ENCODE measurements at places on chromosomes 16 and 17.
A peak's percentile ranks its signal among the peaks of the same experiment; 100 is the strongest.

DNA sequence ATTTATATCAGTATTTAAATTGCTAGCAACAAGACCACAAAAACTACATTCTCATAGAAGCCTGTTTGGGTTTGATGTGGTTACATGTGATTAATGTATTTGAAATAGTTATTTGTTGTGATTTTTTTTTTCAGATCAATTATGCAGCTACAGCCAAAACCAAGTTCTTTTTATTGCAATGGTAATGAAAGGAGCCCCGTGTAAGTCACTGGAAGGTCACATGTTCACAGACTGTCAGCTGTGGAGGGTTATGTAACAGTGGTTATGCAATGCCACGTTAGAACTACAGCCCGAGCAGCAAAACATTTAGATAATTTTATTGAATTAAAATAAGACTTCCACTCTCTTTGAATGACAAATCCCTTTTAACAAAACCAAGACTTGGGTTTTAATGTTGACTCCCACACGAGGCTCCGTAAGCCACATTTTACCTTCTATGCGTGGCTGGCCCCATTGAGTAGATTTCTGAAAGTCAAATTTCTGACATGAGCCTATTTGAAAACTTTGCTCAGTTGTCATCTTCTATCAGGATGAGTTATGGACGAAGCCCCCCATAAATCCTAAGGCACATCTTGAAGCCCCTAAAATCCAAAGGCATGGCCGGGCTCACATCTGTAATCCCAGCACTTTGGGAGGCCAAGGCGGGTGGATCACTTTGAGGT is 41.8 kb upstream of the SEC14L1 start:
- no peak for DNase-seq

- peak; percentile 90 for DNase-seq
Observed at GRCh38 chr17:41496803-41497484, 7.2 kb upstream of the KRT36 start.

- DNase-seq: no peak
Observed at GRCh38 chr17:82804442-82805191, 35.2 kb downstream of the ZNF750 start.

DNA sequence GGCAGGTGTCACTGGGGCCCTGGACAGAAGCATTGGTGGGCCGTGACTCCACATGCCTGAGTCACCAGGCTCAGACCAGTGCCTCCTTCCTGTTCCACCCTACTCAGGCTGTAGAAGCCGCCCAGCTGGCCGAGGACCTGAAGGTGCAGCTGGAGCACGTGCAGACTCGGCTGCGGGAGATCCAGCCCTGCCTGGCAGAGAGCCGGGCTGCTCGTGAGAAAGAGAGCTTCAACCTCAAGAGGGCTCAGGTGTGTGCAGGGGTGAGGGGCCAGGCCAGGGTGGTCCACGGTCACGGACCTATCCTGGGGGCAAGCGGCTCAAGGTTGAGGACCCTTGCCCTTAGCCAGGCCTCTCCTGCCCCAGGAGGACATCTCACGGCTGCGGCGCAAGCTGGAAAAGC is 9.6 kb downstream of the RNF40 start:
- DNase-seq: no peak

- DNase-seq: no peak
Observed at GRCh38 chr16:49866595-49867071, 10.7 kb upstream of the ZNF423 start.

DNA sequence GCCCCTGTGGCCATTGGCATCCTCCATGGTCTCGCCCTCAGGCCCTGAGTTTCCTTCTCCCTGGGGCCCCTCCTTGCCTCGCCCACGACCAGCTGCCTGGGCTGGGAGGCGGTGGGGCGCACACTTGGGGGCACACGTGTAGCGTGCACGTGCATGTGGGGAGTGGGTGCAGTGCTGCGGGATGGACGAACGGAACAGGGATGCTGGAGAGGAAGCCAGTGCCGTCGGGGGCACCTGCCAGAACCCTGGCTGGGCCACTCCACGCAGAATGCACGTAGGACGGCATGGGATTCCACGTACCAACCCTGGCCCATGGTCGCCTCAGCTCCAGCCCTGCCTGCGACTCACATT is 80.4 kb downstream of the KLHDC4 start:
- no peak for DNase-seq

DNA sequence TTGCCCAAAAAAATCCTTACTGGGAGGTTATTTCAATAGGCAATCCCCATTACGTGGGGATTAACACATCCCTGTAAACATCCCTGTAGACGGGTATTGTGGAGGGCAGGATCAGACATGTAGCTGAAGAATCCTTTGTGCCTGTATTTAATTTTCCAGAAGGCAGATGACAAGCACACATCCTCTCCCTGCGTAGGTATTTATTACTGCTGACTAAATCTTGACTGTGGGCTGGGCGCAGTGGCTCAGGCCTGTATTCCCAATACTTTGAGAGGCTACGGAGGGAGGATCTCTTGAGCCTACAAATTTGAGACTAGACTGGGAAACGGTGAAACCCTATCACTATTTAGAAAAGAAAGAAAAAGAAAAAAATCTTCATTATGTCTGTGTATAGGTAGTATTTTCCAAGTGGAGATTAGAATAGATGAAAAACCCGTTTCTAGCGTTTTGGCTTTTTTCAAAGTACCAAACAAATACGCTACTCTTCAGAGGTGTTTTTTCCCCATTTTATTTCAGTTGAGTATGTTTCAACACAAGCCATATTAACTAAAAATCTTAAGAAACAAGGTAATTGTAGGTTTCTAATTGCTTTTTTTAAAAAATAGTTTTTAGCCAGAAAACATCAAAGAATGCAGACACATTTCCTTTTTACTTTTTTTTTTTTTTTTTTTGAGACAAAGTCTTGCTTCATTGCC is 1.5 kb upstream of the MARF1 start:
- peak; percentile 94 for DNase-seq

GRCh38 chr16:74718741-74719610 is 18.3 kb upstream of the MLKL start:
- DNase-seq: no peak

DNA sequence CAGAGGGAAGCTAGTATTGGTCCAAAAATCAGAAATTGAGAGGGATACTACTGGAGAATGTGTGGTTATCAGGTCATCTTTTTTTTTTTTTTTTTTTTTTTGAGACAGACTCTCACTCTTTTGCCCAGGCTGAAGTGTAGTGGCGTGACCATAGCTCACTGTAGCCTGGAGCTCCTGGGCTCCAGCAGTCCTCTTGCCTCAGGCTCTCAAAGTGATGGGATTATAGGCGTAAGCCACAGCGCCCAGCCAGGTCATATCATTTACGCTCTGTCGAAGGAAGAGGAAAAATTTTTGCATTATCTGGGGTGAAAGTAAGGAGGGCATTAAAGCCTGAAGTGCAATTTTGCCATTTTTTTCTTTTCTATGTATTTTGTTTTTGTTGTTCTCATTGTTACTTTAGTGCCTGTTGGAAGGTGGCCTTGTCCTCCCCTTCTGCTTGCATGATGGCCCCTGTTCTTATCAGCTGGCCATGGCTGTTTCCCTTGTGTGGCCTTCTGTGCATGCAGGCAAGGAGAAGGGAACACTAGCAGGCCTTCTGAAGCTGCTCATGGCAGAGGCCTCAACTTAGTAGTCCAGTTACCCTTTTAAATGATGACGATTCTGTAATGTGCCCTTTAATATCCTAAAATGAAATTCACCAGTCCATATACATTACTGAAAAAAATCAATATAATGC is 118.3 kb downstream of the SPECC1 start:
- DNase-seq: no peak

GRCh38 chr16:14070877-14071575 is at the start of gene MRTFB:
MRTFB (plus strand) TSS chr16:14071319; CDS start chr16:14140607, 69,288 bp downstream.
- DNase-seq: peak; percentile 94

DNA sequence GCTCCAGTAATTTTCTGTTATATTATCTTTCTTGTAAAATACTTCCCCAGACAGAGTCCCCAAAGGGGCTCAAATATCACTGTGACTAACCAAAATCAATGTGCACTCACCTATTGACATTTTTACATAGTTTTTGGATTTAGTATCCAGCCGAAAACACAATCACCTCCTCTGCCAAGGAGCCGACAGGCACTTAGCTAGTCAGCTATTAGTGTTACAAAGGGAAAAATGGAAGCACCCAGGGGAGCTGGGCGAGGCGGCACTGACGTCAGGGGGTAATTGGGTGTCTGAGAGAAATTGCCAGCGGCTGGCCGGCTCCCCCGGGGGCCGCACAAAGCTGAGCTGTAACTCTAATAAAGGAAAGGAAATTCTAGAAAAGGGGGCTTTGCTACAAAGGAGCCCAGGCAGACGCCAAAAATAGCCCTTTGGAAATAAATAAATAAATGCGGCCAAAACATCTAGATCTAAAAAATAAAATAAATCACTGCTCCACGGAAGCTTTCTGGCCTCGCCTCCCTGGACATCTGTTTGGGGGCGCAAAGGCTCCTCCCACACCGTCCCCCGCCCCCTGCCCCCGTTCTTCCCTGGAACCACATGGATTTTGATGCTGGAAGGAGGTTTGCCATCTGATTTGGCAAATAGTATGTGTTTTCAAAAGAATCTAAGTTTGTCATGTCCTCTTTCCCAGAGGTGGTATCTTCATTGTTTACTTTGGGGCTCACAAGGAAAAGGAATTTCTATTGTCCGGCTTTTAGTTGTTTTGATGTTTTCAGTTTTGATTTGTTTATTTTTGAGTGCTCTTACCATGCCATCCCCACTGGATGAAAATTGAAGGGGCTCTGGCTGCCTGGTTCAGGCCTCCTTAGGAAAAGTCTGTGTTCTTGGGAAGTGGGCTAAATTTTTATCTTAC is 156.7 kb downstream of the ZNF423 start:
- peak; percentile 95 for DNase-seq

DNA sequence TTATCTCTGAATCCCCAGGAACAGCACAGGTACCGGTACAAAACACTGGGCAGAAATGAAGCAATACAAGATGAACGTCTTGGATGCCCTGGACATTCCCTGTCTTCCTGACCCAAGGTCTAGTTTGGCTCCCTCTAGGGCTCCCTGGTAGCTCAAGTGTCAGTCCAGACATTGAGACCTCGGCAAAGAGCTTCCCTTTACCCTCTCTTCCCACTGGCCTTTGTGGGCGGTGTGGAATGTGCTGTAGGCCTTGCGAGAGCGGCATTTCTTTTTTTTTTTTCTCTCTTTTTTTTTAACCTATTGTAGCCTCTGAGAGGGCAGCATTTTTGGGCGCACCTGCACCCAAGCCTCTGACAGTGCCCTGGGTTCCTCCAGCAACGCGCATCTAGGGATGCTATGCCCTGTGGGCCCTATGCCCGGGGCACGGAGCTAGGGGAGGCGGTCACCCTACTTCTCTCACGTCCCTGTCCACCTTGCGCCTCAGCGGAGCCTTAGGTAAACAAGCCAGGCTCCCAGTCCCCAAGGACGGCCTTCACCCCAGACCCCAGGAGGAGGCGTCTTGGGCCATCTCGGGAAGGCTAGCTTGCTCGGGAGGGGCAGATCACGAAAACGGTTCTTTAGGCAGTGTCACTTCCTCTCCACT is 1.2 kb upstream of the NFATC3 start:
- DNase-seq: no peak

GRCh38 chr17:83199500-83200201 is 120.2 kb downstream of the METRNL start:
- no peak for DNase-seq

DNA sequence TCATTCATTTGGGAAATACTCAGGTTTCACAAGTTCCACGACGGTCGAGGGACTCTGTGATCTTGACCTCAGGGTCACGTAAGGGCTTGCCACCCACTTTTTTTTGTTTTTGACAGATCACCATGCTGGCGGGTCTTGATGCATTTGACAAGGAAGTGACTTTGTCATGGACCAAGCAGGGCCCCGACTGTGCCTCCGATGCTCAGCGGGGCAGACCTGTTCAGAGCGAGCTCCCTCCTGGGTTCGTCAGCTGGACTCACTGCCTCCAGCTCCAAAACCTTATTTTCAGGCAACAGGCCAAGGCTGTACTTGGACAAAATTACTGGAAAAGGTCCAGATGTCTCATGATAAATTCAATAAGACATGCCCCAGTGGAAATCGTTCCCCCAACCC is 9.0 kb upstream of the CLEC18A start:
- DNase-seq: no peak

DNA sequence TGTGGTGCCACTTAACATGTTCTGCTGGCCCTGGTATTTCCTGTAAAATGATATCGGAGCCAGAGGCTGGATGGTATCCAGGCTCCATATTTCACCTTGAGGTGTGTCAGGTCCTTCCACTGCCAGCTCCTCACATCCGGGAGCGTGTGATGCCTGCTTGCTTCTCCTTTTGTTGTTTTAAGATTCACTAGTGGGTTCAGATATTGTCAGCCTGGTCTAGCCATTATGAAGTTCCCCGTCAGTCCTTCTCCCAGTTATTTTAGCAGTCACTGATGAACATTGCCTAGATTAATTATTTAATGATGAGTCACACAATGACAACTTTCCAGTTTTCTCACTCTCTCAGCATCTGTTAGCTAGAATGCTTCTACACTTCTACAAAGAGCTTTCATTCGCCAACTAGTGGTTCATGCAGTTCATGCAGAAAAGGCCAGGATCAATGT is 11.3 kb downstream of the DNAAF1 start:
- no peak for DNase-seq

DNA sequence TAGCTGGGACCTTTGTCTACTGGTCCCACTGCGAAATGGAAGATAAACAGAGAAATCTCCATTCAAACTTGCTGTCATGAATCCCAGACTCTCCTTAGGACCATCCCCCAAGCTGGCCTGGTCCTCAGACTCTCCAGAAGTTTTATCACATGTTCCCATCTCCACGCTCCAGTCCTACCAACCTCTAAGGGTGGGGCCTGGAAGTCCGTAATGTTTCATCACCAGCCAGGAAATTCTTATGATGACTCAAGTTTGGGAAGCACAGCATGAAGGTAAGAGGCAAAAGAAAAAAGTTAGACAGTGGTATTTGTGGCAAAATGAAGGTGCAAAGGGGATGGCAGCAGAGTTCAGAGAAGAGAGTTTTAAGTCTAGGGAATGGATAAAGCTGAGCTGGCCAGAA is 52.7 kb downstream of the ZNF18 start:
- no peak for DNase-seq

DNA sequence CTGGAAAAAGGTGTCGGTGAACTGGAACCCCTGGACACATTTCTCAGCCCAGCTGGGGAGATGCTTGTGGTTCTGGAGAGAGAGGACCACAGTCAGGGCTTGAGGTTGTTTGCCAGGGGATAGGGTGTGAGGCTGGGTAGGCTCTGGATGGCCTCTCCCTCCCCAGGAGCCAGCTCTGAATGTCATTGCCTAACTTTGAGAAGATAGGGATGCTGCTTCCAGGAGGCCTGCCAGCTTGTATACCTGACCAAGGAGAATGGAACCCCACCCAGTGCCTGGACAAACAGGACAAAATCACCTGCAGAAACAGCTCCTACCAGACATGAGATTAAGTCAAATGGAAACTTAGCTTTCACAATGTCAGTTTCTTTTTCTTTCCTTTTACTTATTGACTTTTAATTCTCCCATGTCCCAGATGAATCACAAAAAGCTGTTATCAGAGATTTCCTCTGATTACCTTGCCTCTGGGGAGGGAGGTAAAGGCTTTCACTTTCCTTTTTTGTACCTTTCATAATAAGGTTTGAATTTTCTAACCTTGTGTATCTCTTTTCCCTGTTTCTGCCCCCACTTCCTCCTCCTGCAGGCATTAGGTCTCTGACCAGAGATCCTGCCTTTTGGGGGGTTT is 29.8 kb upstream of the PLLP start:
- no peak for DNase-seq

DNA sequence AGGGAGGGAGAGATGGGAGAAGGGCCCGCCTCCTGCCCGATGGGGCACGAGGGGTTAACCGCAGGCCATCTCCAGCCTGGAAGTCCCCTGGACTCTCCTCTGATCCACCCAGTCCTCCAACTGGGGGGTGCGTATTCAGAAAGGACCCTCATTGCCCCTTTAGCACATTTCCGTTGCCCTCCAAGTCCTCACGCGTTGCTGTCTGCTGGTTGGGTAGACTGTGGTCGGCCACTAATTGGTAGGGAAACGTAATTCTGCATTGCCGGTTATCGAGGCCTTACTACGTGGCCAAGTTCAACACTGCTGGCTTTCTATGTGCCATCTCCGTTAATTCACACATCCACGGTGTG is 103.4 kb downstream of the FOXL1 start:
- no peak for DNase-seq
